ENCODE measurements at places on chromosomes 7 and 10. TPM values are rescaled to one million over a fixed set of nuclear protein-coding genes. Genes with fewer than 3 reads are reported as not detected.

- no peak overlapping the region for H3K27ac ChIP-seq
- DNase-seq = no peak
- H3K4me3 ChIP-seq = no peak overlapping the region
- peaks cover 49% of the 10 kb centered on the region for H3K4me1 ChIP-seq
- H3K27me3 ChIP-seq = no peaks in the 10 kb centered on the region
- no peaks in the 10 kb centered on the region for H3K36me3 ChIP-seq
Observed at GRCh38 chr10:86260564-86260963, 106.0 kb downstream of the GRID1 start.

Gene FAM13C
- 7.6 TPM for polyA plus RNA-seq

DNA sequence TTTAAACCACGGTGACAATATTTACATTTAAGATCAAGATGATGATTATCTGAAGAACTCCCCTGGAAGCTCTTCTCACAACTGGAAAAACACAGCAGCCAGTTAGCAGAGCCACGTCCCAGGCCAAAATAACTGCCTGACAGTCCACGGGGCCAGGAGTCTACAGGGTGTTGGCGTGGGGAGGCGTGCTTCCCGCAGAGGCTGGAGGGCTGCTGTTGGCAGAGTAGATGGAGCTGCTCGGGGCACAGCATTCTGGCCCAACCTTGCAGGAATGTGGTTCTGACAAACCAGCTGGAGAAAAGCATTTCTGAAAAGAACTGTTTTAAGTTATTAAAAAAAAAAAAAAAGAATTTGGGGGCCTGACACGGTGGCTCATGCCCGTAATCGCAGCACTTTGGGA is 177.9 kb downstream of the EBF3 start:
- no peaks in the 10 kb centered on the region for H3K4me1 ChIP-seq
- H3K36me3 ChIP-seq = no peaks in the 10 kb centered on the region
- no peak overlapping the region for H3K4me3 ChIP-seq
- no peak for DNase-seq
- no peaks in the 10 kb centered on the region for H3K27me3 ChIP-seq
- H3K27ac ChIP-seq = no peak overlapping the region

GRCh38 chr7:38481401-38481800 is 149.8 kb downstream of the AMPH start:
- H3K4me1 ChIP-seq = no peaks in the 10 kb centered on the region
- no peak overlapping the region for H3K27ac ChIP-seq
- H3K36me3 ChIP-seq = no peaks in the 10 kb centered on the region
- H3K27me3 ChIP-seq = no peaks in the 10 kb centered on the region

DNA sequence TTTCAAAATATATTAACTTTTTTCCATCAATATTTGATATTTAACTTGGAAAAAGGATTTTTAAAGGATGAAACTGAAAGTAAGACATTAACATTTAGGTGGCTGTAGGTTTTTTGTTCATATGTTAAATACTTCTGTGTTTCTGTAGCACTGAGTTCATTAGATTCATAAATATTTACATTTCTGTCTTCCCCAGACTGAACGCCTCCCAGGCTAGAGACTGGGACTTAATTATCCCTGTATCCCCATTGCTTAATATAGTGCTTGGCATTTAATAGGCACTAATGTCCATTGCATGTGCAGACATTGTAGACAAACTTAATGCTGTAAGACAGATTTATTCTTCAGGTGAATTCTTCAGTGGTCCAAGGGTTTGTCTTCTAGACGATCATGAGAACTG is 7.4 kb downstream of the PTPN12 start:
- H3K4me1 ChIP-seq = peaks cover 14% of the 10 kb centered on the region
- no peaks in the 10 kb centered on the region for H3K27me3 ChIP-seq
- H3K4me3 ChIP-seq = no peak overlapping the region
- H3K27ac ChIP-seq = no peak overlapping the region
- DNase-seq = no peak
- H3K36me3 ChIP-seq = peaks cover 40% of the 10 kb centered on the region

DNA sequence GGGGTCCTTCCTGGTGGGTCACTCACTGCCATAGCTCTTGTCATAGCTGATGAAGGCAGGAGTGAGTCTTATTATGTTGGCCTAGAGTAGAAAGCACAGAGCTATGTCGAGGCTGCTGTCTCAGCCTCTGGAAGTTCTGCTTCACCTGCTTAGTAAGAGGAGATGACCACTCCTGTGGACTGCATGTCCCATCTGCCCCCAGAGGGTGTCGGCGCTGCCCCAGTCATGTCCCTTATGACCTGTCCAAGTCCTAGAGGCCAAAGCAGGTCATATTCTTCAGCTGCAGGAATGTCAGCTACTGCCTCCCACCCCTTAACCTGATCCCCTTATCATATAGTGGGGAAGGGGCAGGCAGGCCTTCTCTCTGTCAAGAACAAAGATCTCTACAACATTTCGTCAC is 72.4 kb upstream of the AGK start:
- DNase-seq = no peak
- H3K36me3 ChIP-seq = no peaks in the 10 kb centered on the region
- H3K27me3 ChIP-seq = no peaks in the 10 kb centered on the region
- H3K4me3 ChIP-seq = no peak overlapping the region

GRCh38 chr10:130921461-130921860 is 390.1 kb downstream of the TCERG1L start:
- H3K27me3 ChIP-seq = no peaks in the 10 kb centered on the region
- DNase-seq = no peak
- H3K4me1 ChIP-seq = no peaks in the 10 kb centered on the region

Gene MMRN2
- polyA plus RNA-seq = 0.05 TPM

All from SK-N-SH (cell line).